ENCODE measurements at places on chromosomes 4 and X.
A peak's percentile ranks its signal among the peaks of the same experiment; 100 is the strongest.

DNA sequence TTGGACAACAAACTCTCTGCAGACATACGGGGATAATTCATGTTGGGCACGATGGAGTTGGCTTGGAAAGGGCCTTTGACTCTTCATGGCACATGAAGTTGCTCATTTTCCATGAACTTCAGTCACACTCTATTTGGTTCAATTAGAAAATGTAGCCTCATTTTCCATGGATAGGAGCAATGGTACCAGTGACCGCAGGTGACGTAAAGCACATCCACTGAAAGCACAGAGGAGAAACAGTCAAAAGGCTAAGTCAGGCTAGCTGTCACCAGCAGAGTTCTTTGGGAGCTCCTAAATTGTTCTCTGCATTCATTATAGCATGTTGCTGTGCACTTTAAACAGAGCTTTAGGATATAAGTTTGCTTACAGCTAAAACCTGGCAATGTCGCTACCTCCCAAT is 39.9 kb upstream of the MAP3K15 start:
- no peak for DNase-seq

DNA sequence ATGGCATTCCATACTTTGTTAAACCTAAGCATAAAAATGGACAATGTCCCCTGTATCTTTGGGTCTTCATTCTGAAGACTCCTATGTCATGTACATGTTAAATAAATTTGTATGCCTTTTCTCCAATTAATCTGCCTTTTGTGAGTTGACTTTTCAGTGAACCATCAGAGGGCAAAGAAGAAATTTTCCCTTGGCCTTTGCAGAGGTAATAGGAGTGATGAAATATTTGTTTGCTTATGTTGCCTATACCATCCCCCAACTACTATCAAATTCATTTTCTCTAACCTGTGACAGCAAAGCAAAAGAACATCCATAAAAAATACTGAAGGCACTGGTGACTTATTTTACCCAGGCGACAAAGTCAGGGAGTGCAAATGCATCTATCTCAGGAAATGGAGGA is 18.2 kb downstream of the NAAA start:
- DNase-seq = no peak

- DNase-seq = no peak
Measured at GRCh38 chr4:38320343-38320695, 343.7 kb upstream of the KLF3 start.

GRCh38 chrX:68874076-68874475 is 45.3 kb downstream of the EFNB1 start:
- no peak for DNase-seq

- no peak for DNase-seq
Measured at GRCh38 chr4:77800483-77801259, 18.5 kb downstream of the CNOT6L start.

- DNase-seq = no peak
Measured at GRCh38 chrX:29065477-29065876, 478.2 kb downstream of the IL1RAPL1 start.

GRCh38 chr4:145333786-145334185 is 147.9 kb upstream of the SMAD1 start:
- no peak for DNase-seq

DNA sequence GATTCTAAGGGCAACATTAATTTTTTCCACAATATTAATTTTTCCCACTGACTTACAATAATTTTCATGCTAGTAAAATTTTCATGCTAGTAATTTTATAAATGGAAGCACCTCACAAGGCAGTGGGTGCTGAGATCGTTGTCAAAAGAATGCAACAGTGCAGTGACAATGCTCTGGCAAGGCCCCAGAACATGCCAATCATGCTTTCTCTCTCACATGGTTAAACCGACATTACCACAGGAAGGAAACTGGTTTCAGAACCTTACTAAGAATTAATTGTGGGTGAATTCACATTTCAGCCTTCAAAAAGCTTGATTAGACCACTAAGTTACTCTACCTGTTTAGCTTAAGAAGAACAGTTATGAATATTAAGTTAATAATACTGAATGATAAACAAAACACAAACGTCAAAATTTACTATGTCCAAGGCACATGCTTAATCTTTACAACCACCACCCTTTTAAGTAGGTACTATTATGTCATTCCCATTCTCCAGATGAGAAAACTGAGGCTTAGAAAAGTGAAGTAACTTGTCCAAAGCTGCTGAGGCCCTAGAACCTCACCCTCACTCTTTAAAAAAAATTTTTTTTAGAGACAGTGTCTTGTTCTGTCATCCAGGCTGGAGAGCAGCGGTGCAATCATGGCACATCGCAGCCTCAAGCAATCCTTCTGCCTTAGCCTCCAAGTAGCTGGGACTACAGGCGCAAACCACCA is 10.0 kb upstream of the OPHN1 start:
- no peak for DNase-seq

- no peak for DNase-seq
Measured at GRCh38 chrX:24202465-24203031, 53.0 kb downstream of the ZFX start.

DNA sequence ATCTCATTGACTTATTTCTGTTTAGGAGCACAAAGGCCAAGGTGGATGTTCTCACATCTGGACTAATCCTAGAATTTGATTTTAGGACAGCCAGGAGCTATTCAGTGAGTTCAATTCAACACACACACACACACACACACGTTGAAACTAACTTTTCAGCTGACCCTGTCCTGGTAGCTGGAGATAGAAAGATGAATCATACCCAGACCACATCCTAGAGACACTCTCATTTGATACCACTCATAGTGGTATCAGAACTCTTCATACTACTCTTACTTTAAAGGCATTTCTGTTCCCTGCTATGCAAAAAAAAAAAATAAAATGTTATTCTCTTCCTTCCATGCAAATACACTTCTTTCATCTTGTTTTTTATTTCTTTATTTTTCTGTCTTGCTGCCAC is 36.7 kb downstream of the KLF8 start:
- DNase-seq = no peak

GRCh38 chrX:109920868-109921267 is 82.0 kb upstream of the TMEM164 start:
- DNase-seq = no peak

DNA sequence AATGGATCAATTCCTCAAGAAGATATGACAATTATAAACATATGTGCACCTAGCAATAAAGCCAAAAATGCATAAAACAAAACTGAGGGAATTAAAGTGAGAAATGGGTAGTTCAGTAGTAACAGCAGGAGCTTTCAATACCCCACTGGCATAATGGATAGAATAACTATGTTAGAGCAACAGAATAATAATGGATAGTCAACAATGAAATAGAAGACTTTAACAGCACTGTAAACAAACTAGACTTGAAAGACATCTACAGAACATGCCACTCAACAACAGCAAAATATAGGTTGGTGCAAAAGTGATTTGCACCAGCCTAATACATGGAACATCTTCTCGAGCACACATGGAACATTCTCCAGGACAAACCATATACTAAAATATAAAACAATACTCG is 20.0 kb upstream of the MBNL3 start:
- no peak for DNase-seq

DNA sequence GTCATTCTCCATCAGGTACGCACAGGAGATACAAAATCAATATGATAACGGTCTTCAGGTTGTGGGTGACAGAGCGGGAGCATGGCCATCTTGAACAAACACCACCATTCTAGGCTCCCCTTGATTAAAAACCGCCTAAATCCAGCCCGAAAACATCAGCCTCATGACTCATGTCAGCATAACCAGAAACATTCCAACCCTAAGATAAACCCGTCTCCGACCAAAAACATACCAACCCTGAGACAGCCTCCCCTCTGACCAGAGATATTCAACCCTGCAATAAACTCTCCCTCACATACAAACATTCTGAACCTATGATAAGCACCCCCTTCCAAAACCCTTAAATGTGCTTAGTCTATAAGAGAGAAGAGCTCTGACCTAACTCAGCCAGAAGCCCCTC is 157.9 kb downstream of the DHRSX start:
- no peak for DNase-seq

GRCh38 chrX:33416273-33416805 is 205.0 kb upstream of the DMD start:
- no peak for DNase-seq

DNA sequence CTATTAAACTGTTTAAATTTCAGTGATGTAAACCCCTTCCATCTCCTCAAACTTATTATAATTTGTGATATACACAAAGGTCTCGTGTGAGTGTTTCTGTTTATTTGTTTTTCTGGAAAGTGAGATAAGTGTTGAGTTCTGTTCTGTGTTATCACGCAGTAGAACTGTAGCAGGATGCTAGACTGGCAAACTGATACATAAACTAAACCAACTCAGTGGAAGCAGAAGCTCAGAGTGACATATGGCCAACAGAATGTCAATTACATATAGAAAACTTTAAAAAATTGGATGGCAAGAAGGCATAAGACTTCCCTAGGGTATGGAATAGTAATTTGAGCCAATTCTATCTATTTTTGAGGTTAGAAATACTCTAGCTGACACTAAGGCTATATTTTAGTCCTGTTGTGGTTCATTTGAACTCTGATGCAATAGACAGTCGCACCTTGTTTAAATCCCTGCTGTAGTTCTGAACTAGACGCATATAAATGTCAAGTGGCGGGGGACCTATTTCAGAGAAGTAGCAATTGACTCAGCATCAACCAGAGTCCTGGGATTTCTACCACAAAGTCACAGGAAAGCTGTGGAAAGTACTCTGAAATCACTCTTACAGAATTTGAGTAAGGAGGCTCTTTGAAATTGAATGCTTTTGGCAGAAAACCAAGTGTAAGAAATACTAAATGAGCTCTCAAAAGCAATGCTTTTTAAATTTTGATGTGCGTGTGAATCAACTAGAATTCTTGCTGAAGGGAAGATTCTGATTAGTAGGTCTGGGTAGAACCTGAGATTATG is 294.4 kb downstream of the INPP4B start:
- DNase-seq = no peak

DNA sequence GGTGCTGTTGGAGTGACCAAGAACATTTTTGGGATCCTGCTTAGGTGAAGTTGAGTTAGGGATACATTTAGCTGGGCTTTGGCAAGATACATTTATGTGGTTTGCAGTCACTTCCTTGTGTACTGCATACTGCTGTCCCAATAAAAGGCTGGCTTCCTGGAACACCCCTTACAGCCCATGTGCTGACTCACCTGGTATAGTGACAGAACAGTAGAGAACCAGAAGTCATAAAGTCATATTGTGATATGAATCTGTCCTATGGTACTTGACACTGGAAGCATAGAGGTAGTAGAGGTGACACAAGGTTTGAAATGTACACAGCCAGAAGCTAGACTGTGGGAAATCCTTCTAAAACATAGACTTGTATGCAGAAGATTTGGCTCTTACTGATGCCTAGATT is 55.3 kb upstream of the SLC25A43 start:
- DNase-seq = no peak

DNA sequence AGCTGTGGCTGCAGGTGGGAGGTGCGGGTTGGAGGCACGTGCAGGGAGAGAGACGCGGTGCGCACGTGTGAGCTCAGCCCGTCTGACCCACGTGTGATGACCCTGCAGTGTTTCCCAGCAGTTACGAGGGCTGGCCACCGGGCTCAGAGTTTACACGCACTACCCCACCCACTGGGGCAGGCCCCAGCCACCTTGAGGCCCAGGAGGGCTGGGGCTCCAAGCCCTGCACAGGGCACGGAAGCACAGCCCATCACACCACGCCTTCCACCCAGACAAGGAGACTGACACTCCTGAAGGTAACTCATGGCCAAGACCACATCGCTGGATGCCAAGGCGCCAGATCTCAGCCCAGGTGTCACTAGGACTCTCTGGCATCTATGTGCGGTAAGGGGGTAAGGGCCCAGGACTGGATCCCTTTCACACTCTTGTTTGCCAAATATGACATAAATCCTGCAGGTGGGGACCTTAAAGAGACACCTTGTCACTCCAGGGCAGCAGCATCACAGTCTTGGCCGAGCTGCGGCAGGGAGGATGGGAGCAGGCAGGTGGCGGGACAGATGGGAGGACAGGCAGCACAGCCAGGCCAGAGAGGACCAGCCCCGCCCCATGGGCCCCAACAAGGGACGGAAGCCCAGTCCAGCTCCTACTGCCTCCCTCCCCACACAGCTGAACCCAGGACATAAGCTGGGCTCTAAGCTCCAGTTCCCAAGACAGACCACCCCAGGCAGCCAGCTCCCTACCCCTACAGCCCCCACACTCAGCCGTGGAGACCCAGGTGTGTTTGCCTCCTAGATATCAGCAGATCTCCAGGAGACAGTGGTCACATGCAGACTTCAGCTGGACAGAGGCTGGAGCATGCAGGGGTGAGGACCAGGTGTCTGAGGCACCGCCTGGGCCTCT is 56.8 kb downstream of the ZFYVE28 start:
- DNase-seq = no peak

- DNase-seq = no peak
Measured at GRCh38 chr4:85510632-85510984, 35.7 kb downstream of the ARHGAP24 start.

GRCh38 chr4:8854931-8855330 is 16.7 kb downstream of the HMX1 start:
- DNase-seq = no peak

DNA sequence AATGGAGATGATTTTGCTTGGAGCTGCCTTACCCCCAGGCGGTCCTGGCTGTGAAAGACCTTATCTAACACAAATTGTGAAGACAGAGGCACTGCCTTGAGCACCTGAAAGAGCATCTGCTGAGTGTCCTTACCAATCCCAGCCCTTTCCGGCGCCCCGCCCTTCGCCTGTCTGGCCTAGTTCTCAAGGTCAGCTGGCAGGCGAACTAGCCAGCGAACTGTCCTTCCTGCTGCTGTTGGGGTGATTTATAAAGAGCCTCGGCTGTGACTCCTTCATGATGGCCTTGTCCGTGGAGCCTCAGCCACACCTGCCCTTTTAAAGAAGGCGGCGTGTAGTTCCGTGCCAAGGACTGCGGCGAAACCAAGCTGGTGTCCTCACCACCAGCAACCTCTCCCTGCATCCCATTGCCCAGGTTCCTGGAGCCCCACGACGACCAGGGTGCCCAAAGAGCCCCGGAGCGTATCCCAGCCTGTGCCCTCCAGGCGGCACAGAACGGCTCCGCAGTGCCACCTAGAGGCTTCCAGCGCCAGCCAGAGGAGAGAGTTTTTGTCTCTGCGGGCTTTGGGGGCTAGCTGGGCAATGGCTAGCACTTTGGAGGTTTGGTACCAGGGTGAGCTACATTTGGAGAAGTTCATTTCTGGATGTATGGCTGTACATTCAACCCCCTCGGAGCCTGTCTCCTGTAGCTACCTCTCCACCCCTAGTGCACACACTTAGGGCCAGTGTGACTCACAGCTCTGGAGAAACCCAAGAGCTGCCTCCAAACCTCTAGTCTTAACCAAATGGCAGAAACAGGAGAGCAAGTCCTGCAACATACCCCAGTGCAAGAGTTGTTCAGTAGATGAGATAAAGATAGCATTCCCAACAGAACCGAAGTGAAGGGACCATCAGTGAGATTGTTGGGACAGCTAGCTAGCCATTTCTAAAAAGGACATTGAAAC is 36.8 kb upstream of the VMA21 start:
- DNase-seq = peak; percentile 11
